SIG-M5 (cell line): ENCODE measurements at places on chromosomes 3 and 15.

DNA sequence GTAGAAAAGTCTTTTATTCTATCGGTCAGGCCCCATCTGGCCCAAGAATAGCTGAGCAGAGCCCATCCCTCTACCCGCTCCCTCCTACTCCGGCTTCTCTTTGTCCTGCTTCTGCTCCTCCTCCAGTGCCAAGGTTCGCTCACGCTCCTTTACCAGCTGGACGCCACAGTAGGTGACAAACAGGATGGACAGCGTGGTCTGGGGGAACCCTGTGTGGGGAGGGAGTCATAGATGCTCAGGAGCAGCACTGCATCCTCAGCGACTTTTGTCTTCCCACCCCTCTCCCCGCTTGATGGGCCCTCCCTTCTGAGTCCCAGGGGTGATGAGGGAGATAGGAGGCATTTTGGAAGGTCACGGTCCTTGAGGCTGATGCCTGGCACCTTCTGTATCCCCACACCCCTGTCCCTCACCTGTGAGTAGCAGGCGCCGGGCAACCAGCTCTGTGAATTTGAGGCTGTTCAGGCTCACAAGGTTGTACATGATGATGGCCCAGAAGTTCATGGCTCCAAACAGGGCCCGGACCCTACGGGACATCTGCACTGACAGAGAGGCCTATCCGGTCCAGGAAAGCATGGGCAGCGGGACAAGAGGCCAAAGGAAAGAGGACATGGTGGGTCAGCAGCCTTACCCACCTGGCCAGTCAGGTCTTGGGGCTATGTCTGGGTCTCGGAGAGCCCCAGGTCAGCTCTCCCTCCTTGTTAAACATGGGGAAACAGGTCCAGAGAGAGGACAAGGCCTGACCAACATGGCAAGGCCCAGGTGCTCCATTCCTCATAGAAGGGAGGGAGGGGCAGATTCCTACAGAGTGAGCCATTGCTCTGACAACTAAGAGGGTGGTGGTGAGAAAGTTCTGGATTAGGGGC is 7.6 kb downstream of the KLHL40 start:
- no peak for DNase-seq

GRCh38 chr3:160049038-160049437 is 60.4 kb downstream of the IL12A start:
- no peak for DNase-seq

- no peak for DNase-seq
Observed at GRCh38 chr3:23157331-23157730, 45.8 kb upstream of the UBE2E2 start.

- DNase-seq = no peak
Observed at GRCh38 chr3:47527952-47528725, 14.6 kb upstream of the ELP6 start.

GRCh38 chr3:15513116-15513515 is 8.4 kb downstream of the COLQ start:
- no peak for DNase-seq

GRCh38 chr3:150599611-150600297 is 3.4 kb upstream of the SELENOT start:
- DNase-seq = no peak

DNA sequence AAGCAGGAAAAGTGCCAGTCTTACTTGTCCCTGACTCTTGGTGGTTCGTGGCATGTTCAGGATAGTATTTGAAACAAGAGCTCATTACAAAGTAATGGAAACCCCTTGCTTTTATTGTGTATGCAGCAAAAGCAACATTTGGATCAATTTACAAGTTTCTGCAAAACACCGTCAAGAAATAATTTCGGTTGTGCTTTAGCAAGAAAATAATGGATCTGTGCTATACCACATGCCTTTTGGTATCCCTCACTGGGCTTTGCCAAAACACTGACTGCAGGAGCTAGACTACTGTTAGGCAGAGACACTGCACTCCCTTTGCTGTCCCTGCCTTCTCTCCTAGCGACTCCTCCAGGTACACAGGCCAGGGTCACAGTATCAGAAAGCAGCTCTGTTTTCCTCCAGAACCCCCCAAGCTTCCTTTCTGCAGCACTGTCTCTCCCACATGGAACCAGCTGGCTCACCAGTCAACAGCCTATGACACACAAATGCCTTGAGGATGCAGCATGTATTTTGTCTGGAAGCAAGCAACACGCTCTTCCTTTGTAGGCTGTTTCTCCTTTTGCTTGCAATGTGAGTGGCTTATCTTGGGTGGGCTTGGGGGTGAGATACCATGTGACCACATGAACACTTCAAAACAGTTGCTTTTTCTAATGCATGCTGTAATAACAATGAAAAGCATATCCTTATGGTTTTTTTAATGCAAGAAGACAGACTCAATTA is 111.4 kb downstream of the PGPEP1L start:
- no peak for DNase-seq

DNA sequence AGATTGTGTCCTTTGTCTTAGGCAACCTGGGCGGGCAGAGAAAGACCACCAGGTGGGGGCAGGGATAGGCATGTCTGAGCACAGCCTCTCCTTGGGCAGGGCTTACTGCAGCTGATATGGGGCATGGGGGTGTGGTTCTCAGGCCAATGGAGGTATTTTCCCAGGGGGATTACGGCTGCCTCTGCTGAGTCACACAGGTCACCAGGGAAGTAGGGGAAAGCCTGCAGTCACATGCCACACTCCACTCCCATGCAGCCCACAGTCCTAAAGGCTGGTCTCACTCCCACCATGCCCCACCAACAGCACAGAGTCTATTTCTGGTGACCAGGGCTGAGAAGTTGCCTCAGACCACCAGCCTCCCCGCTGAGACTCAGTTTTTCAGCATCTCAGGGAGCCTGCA is 466.4 kb downstream of the DIPK2A start:
- DNase-seq = no peak

DNA sequence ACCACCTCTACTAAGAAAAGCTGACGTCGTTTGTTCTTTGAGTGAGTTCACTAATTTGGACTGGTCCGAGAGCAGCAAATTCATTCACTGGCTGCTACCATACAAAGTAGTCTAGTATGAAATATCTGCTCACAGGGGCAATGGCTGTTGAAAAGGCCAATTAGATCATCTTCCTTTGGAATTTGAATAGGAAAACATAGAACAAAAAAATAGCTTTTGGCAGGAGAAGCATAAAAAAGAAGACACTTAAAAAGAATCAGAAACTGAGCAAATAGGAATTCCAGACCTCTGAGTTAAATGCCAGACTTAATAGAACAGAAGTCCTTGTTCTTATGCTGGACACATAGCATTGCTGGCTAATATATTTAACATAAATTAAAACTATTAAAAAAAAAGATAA is 159.3 kb downstream of the IL1RAP start:
- DNase-seq = no peak

- no peak for DNase-seq
Observed at GRCh38 chr3:66140743-66141372, 79.9 kb upstream of the SLC25A26 start.

DNA sequence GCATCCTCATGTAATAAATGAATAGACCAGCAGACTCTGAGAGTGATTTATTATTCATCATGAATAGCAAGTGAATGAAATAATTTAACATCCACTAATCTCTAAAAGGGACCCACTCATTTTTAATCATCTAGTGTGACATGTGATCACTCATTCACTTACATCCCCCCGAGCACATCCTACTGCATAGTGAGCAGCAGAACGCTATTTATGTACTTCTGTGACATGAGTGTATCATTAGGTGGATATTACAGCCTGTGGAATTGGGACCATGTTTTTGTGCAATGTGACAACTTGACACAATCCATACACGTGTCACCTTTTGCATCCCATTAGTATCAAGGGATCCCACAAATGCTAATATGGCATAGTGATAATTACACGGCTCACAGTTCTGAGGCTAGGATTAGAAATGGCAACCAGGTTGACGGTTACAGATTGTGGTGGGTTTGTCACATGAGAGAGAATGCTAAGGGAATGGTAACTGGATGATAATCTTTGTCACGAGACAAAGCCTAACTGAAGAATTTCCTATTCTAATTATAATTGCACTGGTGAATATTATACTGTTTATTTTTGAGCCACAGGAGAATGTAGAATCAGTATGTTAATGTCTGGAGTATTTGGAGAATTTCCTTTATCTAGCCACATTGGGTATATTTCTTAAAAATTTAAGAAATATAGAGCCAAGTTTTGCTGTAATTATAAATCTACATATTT is 595.2 kb upstream of the TBL1XR1 start:
- DNase-seq = no peak

DNA sequence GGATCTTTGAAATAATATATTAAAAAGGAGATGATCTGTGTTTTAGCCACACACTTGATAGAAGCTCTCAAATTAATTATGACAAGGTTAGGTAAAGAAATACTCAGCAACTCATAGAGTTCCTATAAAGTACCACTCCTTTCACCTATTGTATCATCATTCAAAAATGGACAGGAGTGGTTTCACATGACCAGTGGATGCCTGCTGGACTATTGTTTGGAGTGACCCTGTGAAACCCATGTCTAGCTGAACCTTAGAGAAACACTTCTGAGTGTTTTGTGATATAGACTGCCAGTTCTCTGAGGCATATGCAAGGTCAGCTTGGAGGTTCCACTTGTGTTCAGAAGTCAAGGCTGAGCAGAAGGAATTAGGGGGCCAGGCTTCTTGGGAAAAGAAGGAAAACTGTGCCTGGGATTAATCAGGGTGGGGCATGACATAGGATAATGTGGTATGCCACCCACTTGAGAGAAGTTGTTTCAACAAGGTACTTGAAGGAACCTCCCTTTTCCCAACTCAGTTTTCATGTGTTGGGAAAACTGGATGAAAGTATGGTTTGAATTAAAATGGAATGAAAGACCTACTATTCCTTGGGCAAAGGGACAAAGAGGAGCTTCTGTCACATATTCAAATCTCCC is 15.4 kb downstream of the PARP14 start:
- DNase-seq = no peak

DNA sequence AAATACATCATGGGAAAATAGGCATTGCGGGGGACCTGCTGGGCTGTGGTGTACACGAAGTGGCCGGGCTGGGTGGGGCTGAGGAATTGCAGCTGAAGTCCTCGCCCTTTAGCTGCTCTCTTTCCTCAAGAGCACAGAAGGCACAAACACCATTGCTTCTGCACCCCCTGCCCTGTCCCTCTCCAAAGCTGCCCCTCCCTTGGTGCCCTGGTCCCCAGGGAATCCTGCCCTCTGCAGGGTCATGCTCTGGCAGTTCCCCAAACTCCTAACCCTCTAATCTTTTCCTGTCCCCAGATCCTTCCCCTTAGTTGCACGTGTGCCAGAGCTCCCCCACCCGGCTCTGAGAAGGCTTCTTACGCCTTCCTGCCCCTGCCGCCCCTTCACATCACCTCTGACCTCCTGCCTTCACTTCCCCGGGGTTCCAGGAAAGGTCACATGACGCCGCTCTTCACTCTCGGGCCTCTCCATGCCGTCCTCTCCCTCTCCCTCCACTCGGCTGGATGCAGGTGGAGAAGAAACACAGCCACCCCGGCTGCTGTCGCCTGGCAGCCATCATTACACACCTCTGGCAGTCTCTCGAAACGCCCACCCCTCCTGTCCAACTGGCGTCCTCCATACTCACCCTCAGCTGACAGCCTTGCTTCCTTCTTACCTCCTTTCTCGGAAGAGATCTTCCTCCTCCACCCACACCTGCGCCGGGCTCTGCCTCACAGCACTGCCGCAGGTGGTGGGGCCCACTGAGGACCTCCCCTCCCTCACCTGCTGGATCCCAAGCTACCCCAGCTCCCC is 6.9 kb upstream of the PCSK6 start:
- DNase-seq = no peak

DNA sequence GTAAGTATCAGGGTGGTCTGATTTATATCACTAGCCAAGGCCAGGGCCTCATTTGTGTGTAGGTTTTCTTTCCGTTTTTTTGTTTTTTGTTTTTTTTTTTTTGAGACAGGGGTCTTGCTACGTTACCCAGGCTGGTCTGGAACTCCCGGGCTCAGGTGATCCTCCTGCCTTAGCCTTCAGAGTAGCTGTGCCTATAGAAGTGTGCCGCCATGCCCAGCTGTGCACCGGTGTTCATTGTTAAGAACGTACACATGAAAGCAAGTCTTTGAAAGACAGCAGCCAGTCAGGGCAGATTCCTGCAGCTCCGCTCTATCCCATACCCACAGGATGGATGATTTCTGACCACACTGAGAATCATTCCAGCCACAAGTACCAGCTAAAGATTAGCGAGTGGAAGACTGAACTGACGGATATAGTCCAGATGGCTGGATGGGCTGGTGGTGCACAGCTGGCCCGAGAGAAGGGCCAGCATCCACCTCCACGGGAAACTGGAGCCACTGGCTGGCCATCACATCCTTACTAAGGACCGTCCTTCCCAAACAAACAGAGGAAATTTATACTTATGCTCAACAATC is 95.4 kb downstream of the PCSK6 start:
- DNase-seq = no peak

DNA sequence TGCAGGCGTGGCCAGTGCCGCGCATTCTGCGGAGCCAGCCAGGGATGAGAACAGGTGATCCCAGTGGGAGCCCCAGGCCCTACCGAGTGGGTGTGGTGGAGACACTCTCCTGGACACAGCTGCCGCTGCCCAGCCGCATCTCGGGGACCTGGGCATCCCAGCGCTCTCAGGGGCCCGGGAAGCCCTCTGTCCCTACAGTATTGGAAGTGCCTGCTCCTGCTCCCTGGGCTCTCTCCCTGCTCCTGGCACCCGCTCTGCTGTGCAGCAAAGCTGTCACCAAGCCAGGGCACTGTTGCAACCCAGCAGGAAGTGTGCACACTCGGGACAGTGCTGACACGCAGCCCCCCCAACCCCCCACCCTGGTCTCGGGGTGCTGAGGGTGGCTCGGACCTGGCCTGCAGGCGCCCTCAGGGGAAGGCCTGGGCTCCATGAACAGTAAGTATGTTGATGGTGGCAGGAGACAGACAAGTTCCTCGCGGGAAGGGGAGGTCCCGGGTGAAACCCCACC is 1177.4 kb upstream of the GBE1 start:
- no peak for DNase-seq

DNA sequence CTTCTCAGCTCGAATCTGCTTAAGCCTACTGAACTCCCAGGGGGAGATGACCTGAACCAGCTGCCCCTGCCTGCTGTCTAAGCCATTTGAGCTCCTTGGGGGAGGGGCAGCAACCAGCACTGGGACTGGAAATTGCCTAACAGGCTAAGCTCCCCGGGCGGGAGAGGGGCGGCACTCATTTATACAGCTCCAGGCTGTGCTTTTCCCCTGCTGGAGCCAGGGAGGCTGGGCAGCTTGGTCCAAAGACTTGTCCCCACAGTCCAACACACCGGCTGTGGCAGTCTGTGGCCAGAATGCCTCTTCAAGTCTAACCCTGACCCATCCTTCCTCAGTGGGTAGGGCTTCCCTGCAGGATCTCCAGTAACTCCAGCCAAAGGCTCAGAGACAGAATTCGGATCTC is 1241.5 kb downstream of the ROBO2 start:
- DNase-seq = no peak

DNA sequence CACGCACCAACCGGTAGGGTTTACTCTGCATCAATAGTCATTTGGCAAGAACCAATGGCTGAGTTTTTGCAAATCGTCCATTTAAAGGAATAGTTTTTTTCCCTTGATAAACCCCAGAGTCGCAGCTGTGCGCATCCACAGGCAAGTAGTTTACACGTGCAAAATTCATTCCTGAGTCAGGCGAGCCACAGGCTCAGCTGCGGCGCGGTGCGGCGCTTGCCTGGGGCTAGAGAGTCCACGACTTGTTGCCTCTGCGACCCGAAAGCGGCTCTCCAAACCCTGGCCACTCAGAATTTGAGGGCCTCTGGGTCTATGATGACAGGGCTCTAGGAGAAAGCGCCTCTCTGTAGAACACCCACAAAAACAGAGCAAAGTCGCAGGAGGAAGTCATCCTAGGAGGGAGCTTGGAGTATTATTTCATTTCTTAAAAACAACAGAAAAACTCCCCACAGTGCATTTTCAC is 36.7 kb downstream of the ZIC4 start:
- DNase-seq = no peak
